Stimulated activated CD8-positive, alpha-beta memory T cell treated with anti-CD3 and anti-CD28 coated beads, Interleukin-2, amount 100 ng/mL, for 1 hour (primary cell): ENCODE measurements at places on chromosomes 16 and 17.

DNA sequence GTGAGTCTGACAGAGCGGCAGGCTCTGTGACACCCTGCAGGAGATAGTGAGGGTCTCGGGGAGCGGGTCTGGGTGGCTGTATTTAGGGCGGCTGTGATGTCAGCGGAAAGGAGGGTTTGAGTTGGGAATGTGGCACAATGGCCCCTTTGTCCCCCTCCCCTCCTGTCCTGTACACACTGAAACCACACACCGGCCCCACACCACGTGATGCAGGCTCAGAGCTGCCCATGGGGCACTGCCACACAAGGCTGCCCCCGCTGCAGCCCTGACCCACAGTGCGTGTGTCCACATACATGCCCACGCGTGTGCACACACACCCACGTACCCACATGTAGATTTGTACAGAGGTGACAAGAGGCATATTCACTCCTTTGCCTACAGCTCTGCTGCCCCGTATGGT is 15.3 kb downstream of the SGCA start:
- DNase-seq, result no peak

DNA sequence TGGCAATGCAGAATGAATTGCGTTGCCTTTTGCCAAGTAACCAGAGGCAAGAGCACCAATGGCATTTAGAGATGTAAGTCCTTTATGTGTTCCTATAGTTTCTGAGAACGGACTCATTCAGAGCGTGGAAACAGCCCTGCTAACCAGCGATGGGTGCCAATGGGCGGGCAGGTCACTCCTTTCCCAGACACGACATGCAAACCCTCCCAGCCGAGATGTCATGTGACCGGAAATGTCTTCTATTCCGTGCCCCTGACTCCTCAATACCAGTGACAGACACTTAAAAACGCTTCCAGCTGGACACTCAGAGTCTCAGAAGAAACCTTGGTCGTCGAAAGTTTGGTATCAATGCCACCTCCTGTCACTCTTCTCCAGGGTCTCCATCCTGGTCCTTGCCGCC is 3.2 kb downstream of the FBF1 start:
- DNase-seq, result no peak

DNA sequence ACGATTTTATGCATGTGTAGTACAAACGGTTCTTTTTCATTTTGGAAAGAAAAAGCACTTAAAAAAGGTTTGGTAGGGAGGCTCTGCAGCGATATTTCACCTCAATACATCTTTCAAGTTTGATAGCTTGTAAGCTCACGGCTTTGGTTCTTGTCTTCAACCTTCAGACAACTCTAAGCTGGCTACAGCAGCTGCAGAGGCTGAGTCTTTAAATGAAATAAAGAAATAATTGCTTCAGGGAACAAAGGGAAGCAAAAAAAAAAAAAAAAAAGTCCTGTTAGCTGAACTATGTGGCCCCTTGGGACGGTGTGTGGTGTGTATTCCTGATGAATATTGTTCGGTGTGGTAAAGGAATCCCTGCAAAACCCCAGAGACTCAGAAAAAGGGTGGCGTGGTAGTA is 265.1 kb downstream of the NTN1 start:
- no peak for DNase-seq

DNA sequence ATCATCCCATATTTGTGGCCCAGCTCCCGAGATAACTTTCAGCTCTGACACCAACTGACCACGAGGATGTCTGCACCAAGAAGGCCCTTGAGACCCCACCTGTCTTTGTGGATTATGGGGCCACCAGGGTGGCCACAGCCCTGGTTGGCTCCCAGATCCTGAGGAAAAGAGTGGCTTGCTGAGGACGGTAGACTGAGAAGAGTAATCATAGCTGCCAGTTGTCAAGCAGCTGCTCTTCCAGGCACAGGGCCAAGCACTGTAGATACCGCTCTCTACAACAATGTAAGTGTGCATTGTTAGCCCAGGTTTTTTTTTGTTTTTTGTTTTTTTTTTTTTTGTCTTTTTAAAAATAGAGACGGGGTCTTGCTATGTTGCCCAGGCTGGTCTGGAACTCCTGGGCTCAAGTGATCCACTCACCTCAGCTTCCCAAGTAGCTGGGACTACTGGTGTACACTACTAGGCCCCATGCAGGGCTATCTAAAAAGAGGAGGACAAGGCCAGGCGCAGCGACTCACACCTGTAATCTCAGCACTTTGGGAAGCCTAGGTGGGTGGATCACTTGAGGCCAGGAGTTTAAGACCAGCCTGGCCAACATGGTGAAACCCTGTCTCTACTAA is 9.6 kb downstream of the ZNF205 start:
- no peak for DNase-seq

DNA sequence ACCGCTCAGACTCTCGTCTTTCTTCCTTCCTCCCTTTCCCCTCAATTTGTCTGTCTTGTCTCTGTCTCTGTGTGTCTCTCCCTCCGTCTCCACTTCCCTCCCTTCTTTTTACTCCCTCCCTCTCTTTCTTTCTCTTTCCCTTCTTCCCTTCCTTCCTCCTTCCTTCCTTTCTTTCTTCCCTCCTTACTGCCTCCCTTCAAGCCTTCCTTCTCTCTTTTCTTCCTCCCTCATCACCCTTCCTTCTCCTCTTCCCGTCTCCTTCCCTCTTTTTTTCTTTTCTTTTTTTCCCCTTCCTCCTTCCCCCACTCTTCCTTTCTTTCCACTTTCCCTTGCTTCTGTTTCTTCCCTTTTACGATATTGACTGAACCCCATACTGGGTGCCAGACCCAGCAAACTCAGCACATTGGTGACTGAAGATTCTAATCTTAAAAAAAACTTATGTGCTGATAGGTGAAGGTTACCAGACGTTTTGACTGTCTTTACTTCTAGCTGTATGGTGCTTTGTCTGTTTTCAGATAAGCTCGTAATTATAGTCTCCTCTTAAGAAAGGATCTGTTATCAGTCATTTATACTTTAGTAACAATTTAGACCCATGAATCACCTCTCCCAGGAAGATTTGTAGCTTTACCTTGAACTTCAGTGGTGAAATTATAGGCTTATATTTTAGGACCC is 481 bp upstream of the BRD7 start:
- no peak for DNase-seq

- DNase-seq, result no peak
Observed at GRCh38 chr17:81456798-81457197, 55.8 kb downstream of the ACTG1 start.

DNA sequence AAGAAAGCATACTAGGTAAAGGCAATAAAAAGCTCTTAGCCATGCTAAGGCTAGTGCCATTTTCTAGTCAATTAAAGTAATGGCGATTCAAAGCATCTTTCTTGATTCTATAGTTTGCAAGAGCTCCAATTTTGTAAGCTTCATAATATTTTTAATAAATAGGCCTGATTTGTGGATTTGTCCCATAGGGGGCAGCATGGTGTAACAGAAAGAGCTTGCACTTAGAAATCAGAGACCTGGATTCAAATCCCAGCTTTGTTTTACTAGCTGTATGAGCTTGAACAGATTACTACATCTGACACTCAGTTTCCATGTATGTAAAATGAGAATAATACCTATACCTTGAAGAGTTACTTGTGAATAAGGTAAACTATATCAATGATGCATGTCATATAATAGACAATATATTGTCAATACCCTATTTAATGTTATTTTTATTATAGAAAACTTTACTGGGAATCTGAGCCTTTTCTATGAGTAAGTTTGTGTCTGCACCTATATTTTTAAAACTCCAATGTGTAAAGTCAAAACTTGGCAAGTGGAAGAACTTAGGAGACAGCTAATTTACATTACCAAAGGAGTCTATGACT is 93.6 kb upstream of the NOG start:
- no peak for DNase-seq

DNA sequence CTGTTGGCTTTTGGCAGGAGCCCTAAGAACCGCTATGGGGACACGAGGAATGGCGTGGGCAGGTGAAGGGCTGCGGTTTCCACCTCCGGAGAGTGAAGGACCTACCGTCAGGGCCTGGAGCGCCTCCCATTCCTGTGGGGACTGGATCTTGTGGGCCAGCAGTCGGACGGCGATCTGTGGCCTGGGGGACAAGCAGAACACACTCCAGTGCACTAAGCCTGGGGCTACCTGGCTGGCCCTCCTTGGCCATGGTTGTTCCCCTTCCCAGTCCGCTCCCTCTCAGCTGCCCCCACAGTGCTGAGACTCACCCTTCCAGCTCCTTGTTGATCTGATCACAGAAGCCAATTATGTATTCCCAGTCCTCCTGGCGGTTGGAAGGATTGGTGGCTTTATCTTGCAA is 15.0 kb downstream of the GGA3 start:
- no peak for DNase-seq

- no peak for DNase-seq
Observed at GRCh38 chr17:72774236-72774635, 318.3 kb downstream of the SLC39A11 start.

DNA sequence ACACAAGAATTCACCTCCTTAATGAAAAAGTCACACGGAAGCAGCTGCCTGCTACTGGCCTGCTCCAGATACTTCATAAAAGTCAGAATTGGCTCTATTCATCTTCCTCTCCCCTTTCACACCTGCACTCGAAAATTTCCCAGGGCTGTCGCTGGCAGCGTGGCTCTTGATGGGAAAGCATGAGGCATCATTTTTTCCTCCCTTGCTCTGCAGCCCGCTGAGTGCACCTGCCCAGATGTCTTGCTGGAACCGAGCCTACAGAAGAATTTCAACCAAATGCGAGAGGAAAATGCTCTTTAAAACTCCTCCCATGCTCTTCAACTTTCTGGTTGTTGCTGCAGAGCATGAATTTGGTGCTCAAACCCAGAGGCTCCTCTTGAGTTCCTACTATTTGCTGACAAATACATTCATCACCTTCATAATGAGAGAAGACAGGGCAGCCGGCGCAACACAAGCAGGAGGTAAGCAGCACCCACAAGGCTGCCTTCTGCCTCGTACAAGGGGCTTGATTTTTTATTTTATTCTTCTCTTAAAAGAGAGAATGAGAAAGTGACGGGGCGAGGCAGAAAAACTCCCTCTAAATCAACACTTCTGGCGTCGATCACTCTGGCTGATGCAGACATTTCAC is 146.8 kb downstream of the ZFHX3 start:
- no peak for DNase-seq

DNA sequence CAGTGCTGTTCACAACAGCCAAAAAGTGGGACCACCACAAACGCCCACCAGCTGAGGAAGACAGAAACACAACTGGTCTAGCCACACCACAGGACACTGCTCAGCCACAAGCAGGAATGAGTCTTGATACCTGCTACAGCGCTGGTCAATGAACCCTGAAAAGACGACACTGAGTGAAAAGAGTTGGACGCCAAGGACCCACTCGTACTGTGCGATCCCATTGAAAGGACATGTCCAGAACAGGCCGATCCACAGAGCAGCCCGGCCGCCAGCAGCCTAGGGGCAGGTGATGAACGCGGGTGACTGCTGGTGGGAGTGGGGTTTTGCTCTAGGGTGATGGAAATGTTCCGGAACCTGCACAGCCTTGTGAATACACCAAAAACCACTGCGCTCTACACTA is 10.6 kb upstream of the SLC38A8 start:
- no peak for DNase-seq

- no peak for DNase-seq
Observed at GRCh38 chr17:10673312-10673711, 16.2 kb upstream of the MYH3 start.

GRCh38 chr17:4696437-4696805 is 7.5 kb downstream of the PELP1 start:
- DNase-seq, result no peak

- DNase-seq, result no peak
Observed at GRCh38 chr17:1746975-1747543, 4.4 kb downstream of the SERPINF2 start.

DNA sequence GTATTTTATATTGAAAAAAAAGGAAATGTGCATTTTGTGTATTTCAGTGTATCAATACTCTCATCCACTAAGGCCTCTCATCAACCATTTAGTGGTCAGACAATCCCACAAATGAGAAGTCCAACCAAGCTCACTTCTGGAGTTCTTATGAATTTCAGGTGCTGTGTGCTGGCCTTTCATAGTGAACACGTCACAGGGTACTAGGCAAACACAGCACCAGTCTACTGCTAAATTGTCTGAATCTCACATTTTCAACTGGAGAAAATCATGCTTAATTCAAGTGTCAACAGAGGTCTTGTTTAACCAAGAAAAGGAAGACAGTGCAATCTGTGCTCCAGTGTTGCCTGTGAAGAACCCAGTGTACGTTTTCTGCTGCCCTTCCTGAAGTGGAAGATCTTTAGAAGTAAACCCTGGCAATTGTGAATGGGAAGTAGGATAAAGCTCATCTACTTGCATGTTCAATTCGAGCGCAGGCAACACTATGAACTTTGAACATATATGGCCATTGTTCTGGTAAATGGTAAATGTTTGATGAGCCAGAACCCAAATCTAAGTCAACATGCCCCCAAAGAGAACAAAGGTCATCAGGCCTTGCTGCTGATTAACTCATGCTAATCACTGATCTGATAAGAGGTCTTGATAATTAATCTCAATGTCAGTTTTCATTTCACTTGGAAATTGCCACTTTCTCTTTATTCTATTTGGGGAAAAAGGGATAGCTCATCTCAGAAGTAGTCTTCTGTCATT is 439.2 kb upstream of the SOX9 start:
- no peak for DNase-seq

DNA sequence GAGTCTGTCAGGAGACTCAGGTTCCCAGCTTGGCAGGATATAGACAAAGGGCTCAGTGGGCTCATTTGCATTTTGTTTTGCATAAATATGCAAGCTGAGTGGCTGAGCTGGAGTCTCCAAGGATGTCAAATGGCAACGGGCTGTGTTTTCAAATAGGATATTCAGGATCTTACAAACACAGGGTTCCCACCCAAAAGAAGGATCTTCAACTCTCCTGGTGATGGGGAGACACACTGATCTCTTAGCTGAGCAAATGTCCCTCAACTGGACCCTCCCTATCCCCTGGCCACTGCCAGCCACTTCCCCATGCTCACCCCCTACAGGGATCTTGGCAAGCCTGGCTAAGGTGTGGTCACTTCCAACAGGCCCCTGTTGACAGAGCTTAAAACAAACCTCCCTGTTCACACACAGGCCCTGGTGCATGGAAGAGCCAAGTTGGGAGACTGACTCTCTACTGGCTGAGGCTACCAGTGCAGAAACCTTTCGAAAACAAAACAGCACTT is 61.6 kb downstream of the SOX9 start:
- DNase-seq, result no peak
